ENCODE measurements at places on chromosomes 3 and 15. TPM values are rescaled to one million over a fixed set of nuclear protein-coding genes. Genes with fewer than 3 reads are reported as not detected.

SCG3 gene
- total RNA-seq: not detected

NME9 gene
- 0.53 TPM for total RNA-seq

CPNE4 gene
- total RNA-seq: 0.17 TPM

ANKRD63 gene
- not detected for total RNA-seq

SPESP1 gene
- 2.0 TPM for total RNA-seq

CYP8B1 gene
- not detected for total RNA-seq

PTH1R gene
- not detected for total RNA-seq

Data from activated T-cell treated with anti-CD3 and anti-CD28 coated beads, Interleukin-2, amount 50 U/mL, for 72 hours (primary cell).